ENCODE measurements at places on chromosomes 7 and 10.
A peak's percentile ranks its signal among the peaks of the same experiment; 100 is the strongest.

DNA sequence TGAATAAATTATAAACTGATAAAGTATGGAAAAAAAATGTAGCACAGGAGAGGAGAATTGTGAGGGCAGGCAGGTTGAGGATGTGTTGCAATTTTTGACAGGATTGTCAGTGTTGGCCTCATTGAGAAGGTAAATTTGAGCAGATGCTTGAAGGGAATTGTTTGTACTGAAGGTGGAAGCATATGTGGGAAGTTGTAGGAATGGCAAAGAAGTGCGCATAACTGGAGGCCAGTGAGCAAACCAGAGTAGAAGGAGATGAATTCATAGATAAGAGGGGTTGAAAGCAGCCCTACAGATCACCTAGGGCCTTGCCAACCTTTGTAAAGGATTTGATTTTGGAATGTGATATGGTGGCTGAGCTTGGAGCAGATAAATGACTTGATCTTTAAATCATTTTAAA is 6.4 kb downstream of the DNAJB9 start:
- no peak for DNase-seq

DNA sequence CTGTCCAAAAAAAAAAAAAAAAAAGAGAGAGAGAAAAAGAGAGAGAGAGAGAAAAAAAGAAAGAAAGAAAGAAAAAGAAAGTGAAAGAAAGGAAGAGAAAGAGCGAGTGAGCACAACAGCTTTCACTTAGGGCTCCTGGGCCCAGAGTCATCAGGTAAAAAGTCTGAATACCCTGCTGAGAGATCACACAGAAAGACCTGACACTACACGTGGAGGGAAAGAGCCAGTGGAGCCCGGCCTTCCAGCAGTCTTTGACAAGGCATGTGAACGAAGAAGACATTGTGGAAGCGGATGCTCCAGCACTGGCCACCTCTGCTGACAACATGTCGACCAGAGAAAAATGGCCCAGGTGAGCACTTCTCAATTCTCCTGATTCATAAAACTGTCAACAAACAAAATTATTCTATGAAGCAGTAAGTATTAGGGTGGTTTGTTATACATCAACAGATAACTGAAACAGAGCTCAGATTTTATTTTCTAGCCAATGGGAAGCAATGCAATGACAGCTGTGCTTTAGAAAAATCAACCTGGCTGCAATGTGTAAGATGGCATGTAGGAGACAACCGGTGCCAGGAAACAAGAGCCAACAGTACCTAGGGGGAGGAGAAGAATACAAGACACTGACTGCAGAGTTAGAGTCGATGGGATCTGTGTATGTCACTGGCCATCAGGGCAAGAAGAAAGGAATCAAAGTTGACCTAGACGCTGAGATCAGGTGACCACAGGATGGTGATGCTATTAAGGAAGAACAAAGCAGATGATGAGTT is 4.4 kb downstream of the RNF216 start:
- DNase-seq = no peak

DNA sequence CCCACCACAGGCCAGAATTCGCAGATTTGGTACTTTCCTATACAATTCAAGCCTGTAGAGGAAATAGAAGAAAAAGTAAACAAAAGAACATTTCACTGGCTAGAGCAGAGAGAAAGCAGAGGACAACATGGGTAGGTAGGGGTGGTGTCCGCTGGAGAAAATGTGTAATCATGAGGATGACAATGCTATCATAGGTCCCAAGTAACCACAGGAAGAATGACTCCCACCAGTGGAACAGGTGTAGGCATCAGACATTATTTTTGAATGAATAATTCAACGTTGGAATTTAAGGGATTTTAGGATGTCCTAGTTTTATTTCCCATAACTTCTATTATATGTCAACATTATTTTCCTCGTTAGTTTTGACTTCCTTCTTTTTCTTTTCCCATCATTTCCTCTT is 248.9 kb downstream of the DGKI start:
- DNase-seq = no peak

GRCh38 chr7:113109718-113110117 is 8.6 kb downstream of the SMIM30 start:
- no peak for DNase-seq

- no peak for DNase-seq
Measured at GRCh38 chr7:135616136-135616535, 46.2 kb upstream of the STMP1 start.

- no peak for DNase-seq
Measured at GRCh38 chr10:79400146-79401004, 45.0 kb downstream of the ZCCHC24 start.

- no peak for DNase-seq
Measured at GRCh38 chr10:2772816-2773631, 294.3 kb upstream of the PFKP start.

DNA sequence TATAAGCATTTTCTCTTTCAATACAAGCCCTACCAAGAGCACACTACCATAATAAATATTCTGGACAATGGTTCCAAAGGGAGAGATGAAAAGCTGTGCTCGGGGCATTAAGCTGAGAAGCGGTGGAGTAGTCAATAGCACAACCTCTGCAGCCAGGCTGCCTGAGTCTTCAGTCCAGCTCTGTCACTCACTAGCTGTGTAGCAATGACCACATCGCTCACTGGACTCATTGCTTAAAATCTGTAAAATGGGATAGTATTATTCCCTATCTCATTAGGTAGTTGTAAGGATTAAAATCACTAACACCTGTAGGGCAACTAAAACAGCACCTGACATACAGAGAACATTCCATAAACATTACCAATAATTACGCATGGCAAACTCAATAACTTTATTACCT is 199.9 kb upstream of the KLF14 start:
- DNase-seq = no peak

- DNase-seq = no peak
Measured at GRCh38 chr10:44418637-44419036, 33.7 kb upstream of the CXCL12 start.

- peak; percentile 43 for DNase-seq
Measured at GRCh38 chr7:44561962-44562621, 11.6 kb downstream of the DDX56 start.

DNA sequence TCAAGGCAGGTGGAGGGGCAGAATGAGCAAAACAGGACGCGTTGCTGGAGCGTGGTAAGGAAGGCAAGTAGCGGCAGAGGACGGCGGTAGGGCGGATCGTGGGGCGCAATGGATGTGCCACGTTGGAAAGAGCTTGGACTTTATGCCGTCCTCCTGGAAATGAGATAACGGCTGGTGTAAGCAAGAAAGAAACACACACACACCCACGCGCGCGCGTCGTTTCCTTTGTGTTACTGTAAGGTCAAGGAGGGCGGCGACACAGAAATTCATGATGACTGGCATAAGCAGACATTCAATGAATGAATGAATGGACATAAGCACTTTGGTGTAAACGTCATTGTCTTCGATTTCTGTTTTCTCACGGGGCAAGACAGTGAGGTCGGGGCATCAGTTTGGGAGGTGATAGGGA is 683 bp upstream of the ENTPD7 start:
- peak; percentile 9 for DNase-seq

DNA sequence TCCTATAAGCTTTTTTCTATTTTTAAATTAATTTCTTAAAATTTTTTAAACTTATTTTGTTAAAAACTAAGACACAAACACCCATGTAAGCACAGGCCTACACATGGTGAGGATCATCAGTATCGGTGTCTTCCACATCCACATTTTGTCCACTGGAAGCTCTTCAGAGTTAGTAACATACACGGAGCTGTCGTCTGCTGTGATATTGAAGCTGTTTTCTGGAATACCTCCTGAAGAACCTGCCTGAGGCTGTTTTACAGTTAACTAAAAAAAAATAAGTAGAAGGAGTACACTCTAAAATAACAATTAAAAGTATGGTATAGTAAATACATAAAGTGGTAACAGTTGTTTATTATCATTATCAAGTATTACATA is 17.7 kb downstream of the KLLN start:
- DNase-seq = no peak

DNA sequence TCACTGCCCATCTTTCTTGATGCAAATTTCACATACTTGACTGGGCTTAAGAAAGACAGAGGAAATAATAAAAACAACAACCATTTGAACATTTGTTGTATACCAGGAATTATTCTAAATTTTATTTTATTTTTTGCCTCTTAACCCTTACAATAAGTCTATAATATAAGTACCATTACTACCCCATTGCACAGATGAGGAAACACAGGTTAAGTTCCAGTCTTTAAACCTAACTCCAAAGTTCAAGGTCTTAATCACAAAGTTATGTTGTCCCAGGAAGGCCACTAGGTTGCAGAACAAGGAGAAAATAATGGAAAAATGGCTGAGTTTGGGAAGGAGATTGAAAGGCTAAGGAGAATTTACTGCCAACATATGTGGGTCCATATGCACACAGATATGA is 3.5 kb downstream of the FKBP14 start:
- DNase-seq = no peak

DNA sequence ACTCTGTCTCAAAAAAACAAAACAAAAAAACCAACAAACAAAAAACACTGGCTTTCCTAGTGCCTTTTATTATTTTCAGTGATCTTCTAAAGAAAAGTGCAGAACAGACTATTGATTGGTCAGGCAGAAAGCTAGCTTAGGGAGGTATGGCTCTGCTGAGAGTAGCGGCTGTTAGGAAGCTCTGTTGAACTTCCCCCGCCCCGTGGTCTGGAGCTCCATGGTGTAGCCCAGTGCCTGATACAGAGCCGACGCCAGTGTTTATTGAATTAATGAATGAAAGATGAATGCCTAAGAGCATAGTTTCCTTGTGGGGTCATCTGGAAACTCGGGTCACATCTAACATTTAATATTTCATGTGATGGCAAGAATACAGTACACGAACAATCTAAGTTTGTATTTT is 90.5 kb upstream of the ARMC3 start:
- no peak for DNase-seq

- no peak for DNase-seq
Measured at GRCh38 chr10:101207026-101207425, 22.2 kb downstream of the LBX1 start.

DNA sequence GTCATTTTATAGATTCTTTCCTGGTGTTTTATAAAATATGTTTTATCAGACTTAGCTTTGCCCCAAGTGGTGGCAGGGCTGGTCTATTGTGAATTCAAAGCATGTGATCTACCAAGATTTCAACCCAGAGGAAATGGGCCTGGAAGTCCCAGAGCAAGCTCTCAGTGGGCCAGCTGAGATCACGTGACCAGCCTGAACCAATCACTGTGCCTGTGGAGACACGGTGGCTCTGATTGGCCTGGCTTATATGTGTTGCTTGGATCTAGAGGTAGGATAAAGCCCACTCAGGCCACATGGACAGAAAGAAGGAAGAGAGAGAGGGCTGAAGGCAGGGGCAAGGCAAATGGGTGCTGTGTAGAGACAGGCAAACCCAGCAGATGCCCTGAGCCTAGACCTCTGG is 65.5 kb upstream of the GATA3 start:
- no peak for DNase-seq

GRCh38 chr7:52620849-52621248 is 414.6 kb upstream of the POM121L12 start:
- DNase-seq = no peak

Measured in fibroblast of skin of abdomen (primary cell).